C1 segment of cervical spinal cord (tissue), 14 donors: ENCODE measurements at places on chromosomes 1 and 21.
A peak's percentile ranks its signal among the peaks of the same experiment; 100 is the strongest.

DNA sequence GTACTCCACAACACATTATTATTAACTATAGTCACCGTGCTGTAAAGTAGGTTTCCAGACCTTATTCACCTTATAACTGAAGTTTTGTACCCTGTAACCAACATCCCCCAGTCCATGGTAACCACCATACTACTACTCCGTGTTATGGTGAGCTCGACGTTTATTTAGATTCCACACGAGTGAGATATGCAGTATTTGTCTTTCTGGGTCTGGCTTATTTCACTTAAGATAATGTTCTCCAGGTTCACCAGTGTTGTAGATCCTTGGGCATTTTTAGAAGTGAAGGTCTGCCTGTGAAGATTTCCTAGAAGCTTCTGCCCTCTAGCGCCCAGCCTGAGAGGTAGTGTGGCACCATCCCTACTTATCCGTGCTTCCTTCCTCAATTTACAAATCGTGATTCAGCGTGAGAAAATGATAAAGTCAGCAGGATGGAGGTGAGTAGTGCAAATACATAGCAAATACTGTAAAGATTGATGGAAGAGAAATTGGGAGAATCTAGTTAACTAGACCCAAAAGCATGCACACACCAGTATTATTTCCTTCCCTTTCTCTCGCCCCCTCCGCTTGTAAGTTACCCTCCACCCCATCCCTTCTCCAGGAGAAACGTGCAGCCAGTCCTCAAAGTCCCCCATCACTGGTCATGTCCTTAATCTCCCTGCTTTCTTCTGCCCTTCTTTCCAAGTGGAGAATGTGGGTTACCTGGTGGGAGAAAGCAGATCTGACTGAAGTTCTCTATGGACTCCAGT lies 36.0 kb upstream of the DISC1 start:
- DNase-seq: no peak

GRCh38 chr1:214720561-214720960 lies 117.6 kb downstream of the CENPF start:
- DNase-seq: no peak

DNA sequence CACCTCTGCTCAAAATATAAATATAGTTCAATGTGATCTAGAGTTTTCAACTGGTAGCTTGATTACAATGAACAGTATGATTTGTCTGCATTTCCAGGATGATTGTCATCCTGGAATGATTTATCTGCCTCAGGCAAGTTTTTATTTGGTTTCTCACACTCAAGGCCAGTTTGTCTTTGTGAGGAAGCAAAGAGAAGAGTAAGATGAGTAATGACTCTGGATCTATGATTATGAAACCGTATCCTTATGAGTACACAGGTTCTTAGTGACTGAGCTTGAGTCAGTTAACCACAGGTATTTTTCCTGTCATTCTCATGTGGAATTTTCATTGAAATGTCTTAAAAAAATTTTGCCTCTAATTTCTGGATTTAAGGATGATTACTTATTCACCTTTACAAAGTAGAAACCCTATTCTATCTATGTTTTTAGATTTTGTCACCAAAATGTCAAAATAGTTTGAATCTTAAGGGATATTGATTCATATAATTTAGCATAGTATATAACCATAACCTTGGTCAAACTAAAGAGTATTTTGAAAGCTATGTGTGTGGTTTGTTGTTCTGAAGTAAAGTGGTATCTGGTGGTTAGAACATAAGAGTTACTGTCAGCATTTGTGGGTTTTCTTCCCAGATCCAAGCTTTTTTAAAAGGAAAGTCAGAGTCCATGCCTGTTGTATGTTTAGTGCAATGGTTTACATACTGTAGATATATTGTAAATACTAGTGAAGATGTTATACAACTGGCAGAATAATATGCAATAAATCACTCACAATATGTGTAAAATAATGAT lies 145.0 kb downstream of the RASAL2 start:
- DNase-seq: no peak

DNA sequence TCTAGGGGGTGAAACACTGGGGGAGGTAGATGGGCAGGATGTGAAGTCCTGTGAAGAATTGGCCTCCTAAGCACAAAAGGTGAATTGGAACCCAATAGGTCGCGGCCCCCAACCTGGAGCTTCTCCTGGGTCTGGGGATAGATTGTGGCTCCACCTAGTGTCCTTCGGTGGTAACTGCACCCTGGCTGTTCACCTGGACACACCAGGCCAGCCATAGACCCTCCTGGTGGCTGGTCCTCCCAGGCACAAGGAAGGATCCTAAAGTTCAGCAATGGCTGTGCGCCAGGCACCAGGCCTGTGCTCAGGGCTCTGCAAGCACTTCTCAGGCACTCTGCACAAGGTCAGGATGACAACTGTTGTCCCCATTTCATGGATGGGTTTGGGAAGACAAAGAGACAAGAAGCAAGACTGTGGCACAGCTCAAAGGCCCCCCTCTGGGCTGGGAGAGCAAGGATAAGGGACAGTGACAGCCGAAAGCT lies 13.5 kb downstream of the ESPN start:
- peak; percentile 23 for DNase-seq

GRCh38 chr1:212701910-212702309 lies 2.3 kb upstream of the BATF3 start:
- no peak for DNase-seq

DNA sequence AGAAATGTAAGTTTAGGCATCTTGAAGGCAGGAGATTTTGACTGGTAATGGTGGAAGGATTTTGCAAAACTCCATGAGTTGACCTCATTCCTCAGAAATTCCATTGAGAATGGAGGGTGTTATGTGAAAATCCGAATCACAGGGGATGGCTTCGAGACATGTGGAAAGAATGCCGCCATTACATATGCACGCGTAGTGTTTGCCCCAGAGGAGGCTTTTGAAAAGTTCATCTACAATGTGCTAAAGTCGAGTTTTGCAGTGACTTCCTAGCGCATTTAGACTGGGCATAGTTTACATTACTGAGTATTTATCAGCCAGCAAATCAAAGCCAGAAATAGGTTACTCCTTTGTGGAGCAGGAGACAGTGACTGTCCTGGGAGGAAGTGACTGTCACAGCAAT lies 307.4 kb downstream of the KIF26B start:
- DNase-seq: no peak

GRCh38 chr1:221274373-221274772 lies 395.1 kb downstream of the HLX start:
- DNase-seq: no peak
